ENCODE measurements at places on chromosomes 1 and 21. TPM values are rescaled to one million over a fixed set of nuclear protein-coding genes. Genes with fewer than 3 reads are reported as not detected.

DNA sequence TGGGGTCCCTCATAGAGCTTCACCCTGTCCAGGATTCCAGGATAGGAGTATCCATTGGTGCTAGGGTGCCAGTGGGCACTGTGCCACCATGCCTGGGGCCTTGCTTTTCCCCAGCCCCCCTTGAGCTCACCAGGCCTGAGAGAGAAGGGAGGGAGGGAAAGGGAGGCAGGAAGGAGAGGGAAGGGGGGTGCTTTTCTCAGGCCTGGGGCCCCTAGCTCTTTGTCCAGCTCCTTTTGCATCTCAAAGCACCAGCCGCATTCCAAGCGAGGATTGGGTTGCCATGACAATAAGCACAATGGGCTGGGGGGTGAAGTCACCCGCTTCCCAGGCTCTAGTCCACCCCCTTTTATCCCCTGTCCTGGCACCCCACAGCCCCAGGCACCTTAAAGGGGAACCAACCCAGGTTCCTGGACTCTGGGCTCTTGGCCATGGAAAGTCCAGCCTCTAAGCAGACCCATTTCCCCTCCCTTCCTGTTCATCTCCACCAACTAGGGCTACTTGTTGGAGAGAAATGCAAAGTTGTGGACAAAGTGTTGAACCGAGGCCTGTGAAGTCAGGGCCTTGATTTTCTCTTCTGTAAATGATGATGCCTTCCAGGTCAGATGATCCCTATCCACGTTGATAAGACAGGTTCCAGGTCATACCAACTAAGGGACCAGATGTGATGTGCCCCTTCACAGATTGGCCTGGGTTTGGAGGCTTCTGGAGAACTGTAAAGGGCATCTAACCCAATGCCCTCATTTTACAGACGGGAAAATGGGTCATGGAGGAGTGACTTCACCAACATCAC, 11.4 kb downstream of the THBS3 start:
- DNase-seq, result no peak

DNA sequence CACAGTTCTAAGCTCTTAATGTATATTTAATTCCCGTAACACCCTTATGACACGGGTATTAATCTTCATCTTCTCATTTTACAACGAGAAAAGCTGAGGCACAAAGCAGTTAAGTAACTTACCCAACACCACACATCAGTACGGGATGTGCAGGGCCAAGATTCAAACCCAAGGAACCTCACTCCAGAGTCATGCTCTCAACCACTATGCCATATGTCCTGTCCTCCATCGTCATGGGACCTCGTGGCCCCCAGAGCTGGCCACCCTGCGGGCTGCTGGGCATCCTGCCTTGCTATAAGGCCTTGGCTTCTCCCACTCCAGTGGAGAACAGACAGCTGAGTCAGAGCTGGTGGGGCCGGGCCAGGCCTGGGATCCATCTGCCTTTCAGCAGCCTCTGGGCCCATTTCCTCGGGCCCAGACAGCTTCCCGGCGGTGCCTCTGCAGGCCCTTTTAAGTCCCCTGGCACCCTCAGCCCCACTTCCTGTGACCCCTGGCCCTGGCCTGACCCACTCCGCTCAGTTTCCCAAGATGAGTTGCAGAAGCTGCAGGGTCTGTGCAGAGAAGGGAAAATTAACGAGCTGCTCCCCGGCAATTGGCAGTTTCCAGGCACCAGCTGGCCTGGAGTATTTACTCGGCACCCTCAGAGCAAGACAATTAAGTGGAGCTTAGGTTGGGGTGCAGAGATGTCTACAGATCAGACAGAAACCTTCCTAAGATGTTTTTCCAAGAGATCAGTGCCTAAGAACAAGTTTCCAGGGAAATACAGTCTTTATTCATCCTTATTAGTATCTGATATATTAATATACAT, 98.2 kb downstream of the EPHB2 start:
- no peak for DNase-seq

- no peak for DNase-seq
Observed at GRCh38 chr1:157916887-157917570, 75.4 kb upstream of the CD5L start.

The ESRRG gene
- total RNA-seq, result 0.13 TPM

Data from HT1080 (cell line).